GM04504 (cell line): ENCODE measurements at places on chromosomes 2 and 18.

- no peak for DNase-seq
Observed at GRCh38 chr2:149421791-149422190, 91.4 kb downstream of the LYPD6 start.

- no peak for DNase-seq
Observed at GRCh38 chr2:12728221-12728777, 11.6 kb downstream of the TRIB2 start.

GRCh38 chr2:145488571-145488970, 968.7 kb upstream of the ZEB2 start:
- DNase-seq = no peak

- DNase-seq = no peak
Observed at GRCh38 chr2:69168144-69168813, 155.3 kb downstream of the ANTXR1 start.

DNA sequence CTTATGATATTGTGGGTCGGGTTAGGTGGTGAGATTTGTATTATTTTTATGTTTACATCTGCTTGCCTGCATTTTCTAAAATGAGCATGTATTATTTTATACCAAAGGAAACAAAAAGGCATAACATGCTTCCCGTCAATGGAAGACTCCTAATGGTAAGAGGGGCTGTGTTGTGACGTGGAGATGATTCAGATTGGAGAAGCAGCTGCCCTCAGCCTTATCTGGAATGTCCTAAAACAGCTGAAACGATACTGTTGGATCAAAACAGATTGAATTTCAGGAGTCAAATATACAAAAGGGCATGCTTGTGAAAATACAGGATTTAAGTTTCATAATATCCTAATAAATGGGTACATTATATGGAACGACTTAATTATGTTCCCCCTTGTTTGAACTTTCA, 19.0 kb downstream of the DGKD start:
- no peak for DNase-seq

DNA sequence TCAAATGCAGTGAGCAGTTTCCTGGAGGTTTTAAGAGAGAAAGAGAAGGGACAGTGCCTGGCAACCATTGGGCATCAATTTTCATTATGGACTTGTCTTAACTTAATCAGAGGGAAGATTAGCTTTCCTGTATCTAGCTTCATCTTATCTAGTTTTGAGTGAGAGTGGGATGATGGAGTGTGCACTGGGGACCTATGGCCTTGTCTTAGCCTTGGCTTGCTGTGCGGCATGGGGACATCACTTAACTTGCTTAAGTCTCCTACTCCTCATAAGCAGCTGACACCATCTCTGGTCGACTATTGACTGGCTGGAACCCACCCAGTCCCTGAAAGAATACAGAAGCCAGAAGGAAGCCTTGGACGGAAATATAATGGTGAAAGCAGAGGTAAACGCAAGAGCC, 344.0 kb downstream of the SOX11 start:
- no peak for DNase-seq

DNA sequence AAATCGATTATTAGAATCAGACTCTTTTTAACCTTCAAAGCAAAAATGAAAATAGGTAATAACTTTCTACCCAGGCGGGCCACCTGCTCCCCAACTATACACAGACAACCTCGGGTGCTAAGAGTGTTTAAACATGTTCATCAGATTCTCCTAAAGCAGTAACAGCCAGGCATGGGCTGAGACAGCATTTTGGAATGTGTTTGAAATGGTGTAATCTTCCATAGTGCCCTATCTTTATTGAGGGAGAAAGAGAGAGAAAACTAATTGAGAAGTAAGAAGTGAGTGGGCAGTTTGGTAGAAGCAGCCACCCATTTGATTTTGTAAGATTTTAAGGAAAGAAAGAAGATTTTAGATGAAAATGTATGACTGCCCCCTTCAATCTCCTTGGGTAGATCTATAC, 196.1 kb upstream of the CTAGE1 start:
- DNase-seq = no peak

GRCh38 chr2:239299218-239299939, 101.4 kb downstream of the HDAC4 start:
- no peak for DNase-seq

GRCh38 chr2:47270421-47270820, 115.3 kb upstream of the STPG4 start:
- no peak for DNase-seq

- DNase-seq = no peak
Observed at GRCh38 chr2:113157118-113157896, 16.5 kb upstream of the PSD4 start.

DNA sequence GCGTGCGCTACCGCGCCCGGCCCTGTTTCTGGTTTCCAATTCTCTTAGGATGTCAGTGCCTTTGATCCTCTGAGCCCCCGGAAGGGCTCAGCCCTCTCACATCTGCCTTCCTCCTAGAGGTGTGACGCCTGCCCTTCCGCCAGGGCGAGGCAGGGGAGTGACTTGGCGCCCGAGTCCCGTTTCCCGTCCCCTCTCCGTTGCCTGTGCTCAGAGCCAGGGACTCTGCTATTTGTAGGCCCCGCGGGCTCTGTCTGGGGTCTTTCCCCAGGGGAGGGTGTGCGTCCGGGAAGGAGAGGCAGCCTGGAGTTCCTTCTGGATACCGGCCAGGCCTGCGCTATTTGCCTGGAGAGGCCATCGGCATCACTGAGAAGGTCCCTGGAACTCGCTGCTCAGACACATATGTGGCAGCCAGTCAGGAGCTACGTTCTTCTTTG, 103.7 kb upstream of the TAF1B start:
- no peak for DNase-seq

DNA sequence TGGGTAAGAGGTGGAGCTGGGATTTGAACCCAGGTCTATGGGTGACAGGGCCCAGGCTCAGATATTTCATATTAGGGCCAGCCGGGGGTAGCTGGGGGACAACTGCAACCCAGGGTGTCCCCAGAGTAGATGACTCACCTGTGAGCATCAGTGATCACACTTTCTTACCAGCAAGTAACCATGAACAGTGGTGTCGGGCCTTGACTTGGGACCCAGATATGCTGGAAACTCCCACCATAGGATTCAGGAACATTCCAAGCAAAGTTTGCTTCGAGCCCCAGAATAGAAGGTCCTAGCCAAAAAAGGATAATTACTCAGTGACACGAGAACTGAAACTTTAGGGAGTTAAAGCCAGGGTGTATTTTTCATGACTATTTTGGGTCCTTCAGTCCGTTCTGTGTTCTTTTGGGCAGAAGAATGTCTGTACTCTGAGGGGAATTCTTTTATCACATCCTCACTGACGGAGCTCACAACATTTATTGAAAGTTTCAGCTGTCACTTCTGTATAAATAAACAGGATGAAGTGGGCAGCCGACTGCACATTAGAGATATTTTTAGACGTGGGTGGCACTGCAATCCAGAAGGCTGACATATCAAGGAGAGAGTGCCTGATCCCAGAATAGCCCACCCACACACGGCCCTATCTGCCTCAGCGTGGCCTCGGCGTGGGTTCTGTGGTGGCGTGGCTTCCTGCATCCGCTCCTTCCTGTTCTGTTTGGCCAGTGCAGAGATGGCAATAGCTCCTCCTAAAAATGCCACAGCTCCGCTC, 45.6 kb downstream of the RAMP1 start:
- peak; percentile 8 for DNase-seq

GRCh38 chr2:44290261-44290660, 15.0 kb downstream of the SLC3A1 start:
- no peak for DNase-seq

- DNase-seq = no peak
Observed at GRCh38 chr2:233085037-233085838, 25.1 kb downstream of the INPP5D start.

DNA sequence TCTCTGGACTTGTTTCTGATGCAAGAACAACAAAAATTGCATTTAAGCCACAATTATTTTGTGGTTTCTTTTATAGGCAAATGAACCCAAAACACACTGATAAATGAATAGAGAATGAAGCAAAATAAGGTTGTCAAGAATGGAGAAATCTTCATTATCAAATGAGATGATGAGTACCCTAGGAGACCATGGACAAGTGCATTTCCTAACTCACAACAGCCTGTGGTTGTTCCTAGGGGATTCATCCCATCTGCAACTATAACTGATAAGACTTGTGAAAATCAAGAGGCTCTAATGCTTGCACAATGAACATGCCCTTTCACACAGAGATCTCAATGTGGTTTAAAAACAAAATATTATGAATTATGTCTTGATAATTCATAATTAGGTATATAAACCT, 159.9 kb downstream of the PDE1A start:
- DNase-seq = peak; percentile 7

DNA sequence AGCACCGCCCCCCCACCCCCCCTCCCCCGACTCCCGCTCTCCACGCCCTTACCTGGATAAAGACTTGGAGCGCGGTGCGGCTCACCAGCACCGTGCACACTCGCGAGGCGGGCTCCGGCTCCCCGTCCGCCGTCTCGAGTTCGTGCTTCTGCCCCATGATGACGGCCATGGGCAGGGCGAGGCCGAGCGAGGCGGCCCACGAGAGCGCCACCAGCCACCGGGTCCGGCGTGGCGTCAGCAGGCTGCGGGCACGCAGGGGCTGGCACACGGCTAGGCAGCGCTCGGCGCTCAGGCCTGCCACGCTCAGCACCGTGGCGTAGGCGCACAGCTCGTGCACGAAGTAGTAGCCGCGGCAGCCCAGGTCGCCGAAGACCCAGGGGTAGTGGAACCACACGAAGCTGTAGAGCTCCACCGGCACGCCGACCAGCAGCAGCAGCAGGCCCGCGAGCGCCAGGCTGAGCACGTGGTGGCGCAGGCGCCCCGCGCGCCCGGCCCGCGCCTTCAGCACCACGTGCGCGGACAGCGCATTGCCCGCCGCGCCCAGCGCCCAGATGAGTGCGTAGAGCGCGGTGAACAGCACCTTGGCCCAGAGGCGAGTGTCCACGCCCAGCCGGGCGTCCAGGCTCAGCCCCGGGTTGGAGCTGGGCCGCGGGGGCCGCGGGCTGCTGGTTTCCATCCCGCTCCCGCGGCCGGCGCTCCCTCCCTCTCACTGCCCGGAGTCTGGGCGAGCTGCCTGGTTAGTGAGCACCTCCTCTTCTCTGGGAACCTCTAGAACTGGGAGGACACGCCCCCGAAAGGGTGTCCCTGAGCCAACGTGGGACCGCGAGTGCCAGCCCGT, at the start of gene NTSR2:
TSS of gene NTSR2 (minus strand) at position 742 of the 838 bp plus-strand sequence. CDS start at position 676, 66 bp downstream.
- DNase-seq = no peak

DNA sequence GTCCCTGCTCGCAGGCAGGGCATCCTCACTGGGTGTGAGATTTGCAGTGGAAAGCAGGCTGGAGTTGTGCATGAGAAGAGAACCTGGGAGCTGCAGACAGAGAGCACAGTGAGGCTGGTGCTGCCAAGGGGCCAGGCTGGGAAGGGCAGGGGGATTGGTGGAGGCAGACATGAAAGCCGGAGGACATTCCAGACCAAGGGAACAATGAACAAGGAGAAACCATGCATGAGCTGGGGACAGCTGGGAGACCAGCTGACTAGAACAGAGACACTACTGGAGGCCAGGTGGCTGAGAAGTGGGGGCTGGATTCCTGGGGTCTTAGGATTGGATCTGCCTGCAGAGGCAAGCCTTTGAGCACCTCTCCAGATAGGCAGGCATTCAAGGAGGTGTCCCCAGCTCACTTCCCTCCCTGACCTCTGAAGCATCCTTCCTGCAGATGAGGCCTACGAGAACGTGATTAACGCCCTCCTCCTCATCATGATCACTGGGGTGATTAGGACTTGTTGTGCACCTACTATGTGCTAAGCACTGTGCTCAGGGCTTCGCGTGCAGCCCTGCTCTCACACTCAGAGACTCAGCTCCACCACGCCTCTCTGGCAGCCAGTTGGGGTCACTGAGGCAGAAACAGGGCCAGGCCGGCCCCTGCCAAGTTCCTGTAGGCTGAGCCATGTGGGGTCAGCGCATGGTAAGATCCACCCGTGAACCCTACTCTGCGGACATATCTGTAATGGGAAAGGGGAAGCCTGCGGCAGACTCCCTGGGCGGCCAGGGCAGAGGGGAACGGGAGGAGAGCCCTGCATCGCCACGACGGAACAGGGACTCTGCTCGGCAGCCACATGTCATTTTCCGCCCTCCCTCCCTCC, 74.8 kb upstream of the SLC66A3 start:
- DNase-seq = no peak

DNA sequence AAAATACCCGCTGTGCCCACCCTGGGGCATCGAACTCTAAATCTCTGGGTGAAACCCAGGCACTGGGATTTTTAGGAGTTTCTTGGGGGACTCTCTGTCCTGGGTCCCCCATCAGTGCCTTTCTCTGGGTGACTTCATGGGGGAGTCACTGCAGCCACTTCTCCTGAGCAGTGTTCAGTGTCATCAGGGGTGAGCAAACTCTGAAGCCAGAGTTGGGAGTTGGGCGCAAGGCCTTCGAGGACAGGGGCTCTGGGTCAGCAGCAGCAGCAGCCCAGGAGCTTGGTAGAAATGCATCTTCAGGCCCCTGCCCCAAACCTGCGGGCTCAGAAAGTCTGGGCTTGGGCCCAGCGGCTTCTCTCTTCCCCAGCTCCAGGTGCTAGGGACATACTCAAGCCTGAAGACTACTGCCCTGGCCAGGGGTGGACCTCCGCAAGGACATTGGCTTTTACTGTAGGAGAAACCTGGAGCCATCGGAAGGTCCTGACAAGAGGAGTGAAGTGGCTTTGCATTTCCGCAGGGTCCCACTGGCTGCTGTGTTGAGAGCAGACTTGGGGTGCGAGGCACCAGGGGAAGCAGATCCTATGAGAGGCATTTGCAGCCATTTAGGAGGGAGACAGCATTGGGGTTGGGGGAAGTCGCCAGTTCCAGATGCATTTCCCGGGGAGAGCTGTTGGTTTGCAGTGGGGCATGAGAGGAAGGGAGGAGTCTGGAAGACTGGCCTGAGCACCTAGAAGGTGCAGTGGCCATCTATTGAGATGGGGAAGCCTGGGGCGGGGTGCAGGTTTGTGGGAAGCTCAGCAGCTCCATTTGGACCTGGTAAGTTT, 51.5 kb upstream of the FAHD2A start:
- DNase-seq = no peak

GRCh38 chr2:114442510-114442909, at the start of gene DPP10:
DPP10 (plus strand) TSS chr2:114442641.
- no peak for DNase-seq

DNA sequence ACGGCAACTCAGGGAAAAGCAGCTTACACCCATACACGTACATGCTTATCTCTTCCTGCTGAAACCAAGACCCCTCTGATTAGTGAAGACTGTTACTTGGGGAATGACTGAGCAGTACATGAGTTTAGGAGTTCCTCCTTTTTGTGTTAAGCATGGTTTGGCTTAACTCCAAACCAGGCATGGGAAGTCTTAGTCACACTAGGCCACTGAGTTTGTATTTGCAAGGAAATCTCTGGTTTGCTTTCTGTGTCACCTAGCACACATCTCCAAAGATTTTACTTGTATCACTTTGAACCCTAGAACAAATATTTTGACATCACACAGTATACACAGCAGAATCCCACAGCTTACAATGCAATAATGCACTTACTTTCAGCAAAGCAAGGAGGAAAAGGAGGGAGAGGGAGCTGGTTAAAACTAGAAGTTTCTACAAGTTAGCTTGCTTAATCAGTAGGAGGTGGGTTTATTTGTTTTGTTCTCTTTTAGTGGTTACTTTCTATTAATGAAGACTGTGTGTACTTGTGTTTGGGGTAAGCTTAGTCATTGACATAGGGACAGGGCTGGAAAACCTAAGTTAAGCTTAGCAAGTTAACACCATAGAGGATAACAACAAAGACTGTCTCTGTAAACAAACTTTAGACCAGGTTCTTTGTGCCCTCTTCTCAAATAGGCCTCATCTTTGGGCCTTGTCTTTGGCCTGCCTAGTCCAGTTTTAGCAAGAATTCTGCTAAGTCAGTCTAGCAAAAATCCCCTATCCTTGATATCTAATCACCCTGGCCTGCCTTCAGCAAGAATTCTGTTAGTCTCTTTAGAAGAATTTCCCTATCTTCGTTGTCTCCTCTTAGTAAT, 219.4 kb downstream of the MREG start:
- DNase-seq = peak; percentile 80

- DNase-seq = no peak
Observed at GRCh38 chr2:59032499-59032898, 791.4 kb upstream of the FANCL start.
